ENCODE measurements at places on chromosomes 5 and 9.

- DNase-seq, result no peak
Measured at GRCh38 chr9:114369216-114370130, 18.3 kb downstream of the AKNA start.

GRCh38 chr9:75699625-75700251, 190.7 kb upstream of the PCSK5 start:
- DNase-seq, result no peak

DNA sequence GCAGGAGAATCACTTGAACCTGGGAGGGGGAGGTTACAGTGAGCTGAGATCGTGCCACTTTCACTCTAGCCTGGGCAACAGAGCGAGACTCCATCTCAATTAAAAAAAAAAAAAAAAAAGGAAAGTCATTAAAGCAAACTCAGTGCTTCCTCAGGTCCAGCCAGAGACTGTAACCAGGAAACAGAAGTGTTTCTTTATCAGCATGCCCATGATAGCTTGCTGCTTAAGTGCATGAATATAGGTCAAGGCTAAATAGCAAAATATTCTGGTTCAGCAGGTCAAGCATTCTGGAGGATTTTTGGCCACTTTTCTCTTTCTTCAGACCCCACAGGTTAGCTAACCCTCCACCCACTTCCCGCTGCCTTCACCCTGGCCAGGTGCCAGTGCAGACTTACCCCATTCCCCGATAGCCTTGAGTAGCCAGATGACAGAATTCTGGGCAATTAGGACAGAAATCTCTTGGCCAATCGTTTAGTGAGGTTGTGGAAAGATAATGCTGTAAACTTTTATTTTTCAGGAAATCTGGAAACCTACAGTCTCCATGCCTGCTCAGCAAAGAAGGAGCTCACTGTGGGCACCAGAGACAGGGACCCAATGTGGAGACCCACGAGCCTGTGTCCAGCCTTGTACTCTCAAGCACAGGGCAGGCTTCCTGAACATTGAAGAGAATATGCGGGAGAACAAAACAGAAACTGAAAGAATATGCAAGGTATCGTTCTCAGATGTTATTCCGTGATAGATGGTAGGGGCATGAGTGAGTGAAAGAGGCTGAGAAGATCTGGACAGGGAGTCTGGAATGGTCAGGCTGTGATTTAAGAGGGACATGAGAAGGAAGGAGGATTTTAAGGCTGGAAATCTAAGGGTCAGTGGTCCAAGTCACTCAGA, 4.2 kb upstream of the UGT3A2 start:
- no peak for DNase-seq

DNA sequence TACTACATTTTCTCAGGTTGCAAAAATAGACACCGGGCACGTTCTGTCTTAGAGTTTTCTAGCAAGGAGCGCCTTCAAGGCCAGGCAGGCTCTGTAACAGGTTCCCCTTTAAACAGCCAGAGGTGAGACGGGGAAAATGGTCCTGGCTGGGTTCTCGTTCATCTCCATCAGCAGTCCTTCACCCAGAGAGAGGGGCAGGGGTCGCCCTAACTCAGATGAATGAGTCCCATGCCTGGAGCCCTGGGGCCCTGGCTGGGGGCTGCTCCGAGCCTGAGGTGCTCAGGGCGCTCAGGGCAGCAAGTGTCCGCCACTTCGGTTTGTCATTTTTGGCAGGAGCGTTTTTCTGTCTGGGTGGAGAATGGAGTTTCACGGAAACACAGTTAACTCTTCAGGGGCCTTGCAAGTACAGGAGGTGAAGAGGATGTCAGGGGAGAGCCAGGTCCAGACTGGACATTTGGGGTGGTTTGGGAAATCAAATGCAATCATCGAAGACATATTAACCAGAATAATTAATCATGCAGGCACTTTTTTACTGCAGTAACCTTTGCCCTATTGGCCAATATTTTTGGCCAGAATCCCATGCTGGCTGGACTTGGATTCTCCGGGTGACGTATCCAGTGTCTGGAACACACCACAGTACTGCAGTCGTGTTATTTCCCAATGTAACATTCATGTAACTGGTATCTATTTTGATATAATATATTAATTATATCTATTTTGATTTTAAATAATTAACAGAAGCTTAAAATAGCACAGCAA, 2.9 kb downstream of the NTNG2 start:
- DNase-seq, result no peak

GRCh38 chr9:79134654-79135053, 437.1 kb upstream of the TLE4 start:
- DNase-seq, result no peak

DNA sequence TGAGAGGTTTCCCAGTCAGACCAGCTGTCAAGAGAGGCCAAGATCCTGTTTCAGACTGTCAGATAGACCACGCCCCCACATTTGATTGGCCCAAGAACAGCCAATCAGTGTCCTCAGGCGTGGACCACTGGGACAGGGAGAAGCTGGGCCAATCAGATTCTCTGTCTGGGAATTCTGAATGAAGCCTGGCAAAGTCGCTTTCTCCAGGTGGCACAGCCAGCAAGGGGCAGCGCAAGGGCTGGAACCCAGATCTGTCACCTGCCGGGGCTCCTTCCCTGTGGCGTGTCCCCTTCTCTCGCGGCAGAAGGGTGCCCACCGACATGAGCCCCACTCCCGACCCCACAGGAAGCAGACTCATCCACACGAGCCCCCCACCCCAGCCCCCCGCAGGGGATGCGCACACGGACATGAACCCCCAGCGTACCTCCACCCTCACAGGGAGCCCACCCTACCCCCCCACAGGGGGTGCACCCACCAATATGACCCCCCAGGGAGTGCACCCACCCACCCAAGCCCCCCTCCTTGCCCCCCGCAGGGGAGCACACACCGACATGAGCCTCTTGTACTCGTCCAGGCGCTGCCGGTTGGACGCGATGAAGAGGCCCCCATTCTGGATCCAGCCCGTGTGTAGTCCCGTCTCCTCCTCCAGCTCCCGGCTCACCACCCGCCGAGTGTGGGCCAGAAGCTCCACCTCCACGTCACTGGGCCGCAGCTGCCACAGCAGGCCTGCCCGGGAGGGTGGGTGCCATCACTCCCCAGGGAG, 6.1 kb downstream of the SARDH start:
- no peak for DNase-seq

DNA sequence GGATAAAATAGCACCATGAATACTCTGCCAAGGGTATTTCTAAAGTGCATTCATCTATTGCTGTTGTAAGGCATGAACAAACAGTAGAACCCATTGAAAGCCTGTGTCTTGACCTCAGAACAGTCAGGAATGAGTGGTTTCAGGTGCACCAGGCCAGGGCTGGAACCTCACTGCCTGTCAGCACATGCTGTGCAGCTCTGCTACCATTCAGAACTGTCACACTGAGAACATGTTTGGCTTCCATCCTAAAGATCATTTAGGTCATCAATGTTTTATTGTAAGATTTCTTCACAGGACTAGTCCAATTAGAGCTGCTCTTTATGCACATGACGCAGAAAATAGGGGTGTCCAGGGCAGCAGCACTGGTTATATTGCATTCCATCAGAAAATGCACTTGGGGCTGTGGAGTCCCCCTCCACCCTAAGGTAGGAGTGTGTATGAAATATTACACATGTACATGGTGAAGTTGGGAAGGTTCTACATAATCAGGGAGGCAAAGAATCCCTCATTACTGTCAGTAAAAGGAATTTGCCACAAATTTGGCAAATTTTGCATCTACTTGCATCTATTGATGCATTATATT, 408.0 kb downstream of the CTNND2 start:
- no peak for DNase-seq

DNA sequence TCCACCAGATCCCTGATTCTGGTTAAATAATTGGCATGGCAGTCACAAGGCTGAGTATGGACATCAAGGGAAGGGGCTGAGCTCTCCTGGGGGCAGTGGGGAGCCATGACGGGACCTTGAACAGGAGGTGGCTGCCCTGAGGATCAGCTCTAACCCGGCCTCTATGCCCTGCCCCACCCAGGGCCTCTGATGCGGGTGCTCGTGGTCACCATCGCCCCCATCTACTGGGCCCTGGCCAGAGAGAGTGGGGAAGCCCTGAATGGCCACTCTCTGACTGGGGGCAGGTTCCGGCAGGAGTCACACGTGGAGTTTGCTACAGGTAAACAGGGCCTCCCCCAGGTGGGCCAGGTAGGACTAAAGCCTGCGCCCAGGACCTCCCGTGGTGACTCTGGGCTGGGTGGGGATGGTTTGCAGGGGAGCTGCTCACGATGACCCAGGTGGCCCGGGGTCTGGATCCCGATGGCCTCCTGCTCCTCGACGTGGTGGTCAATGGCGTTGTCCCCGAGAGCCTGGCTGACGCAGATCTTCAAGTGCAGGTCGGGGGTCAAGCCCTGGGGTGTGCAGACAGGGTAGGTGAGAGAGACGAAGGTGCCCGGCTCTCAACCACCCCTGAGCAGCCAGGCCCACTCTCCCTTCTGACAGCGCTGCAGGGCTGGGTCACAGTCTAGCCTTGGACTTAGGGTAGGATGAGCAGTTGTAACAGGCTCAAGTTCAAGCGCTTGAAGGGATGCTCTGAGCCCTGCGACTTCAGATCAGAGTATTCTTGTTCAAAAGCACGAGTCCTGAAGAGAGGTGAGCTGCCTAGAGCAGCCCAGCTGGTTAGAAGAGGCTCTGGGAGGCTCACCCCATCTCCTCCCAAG, 19.9 kb upstream of the ASS1 start:
- no peak for DNase-seq

DNA sequence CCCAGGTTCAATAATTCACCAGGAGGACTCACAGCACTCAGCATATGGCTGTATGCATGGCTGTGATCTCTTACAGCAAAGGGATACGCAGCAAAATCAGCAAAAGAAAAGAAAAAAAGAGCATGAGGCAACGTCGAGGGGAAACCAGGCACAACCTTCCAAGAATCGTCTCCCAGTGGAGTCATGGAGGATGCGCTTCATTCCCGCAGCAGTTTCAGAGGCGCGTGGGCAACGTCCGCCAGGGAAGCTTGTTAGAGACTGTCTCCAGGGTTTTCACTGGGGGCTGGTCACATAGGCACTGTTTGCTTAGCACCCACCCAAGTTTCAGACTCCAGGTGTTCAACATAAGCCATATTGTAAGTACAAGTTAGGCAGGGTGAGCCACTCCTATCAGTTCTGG, 44.6 kb downstream of the NSG2 start:
- no peak for DNase-seq

- no peak for DNase-seq
Measured at GRCh38 chr9:96080364-96080763, 204.9 kb downstream of the ERCC6L2 start.

DNA sequence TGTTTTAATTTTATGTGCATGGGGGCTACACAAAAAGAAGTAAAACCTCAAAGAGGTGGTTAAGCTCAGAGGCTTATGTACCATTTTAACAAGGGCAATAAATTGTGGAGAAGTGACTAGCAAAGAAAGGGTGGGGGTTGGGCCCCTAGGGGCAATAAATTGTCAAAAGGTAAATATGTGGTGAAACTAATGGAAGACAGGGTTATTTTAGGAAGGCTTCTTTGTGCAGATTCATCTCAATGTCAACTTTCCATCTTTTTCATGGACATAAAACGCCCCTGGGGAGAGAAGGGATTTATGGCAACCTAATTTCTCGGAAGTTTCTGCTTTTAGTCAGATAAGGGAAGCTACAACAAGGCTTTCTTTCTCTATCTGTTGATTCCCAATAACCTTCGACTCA, 42.5 kb upstream of the GOLM1 start:
- no peak for DNase-seq

GRCh38 chr5:150024346-150024984, 23.9 kb downstream of the HMGXB3 start:
- no peak for DNase-seq

GRCh38 chr5:93883459-93883858, 142.1 kb upstream of the POU5F2 start:
- no peak for DNase-seq

- DNase-seq, result no peak
Measured at GRCh38 chr9:121734465-121734864, 83.0 kb downstream of the DAB2IP start.

DNA sequence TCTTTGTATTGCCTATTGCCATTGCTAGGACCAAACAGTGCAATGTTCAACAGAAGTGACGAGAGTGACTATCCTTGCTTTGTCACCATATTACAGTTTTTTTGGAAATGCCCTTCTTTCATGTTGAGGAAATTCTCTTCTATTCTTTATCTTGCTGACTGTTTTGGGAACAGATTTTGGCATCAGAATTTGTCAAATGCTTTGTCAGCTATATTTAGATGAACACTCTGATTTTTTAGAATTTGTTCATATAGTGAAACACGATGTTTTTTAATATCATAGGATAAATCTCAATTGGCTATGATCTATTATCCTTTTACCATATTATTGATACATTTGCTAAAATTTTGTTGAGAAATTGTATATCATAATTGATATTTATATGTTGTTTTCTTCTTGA, 31.4 kb downstream of the FBN2 start:
- no peak for DNase-seq

GRCh38 chr9:72313507-72313906, 51.5 kb downstream of the ZFAND5 start:
- DNase-seq, result no peak

DNA sequence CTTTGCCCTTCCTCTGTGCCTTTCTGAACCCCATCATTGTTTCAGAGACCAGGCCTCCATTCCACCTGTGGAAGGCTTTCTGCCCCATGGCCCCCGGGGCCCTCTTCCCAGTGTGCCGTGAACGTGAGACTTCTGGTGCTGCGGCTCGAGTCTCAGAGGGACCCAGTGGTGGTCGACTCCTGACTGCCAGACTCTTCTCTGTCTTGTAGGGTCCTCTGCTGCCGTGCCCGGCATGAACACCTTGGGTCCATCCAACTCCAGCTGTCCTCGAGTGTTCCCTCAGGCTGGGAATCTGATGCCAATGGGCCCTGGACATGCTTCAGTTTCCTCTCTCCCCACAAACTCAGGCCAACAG, 20.1 kb upstream of the LTC4S start:
- DNase-seq, result no peak

DNA sequence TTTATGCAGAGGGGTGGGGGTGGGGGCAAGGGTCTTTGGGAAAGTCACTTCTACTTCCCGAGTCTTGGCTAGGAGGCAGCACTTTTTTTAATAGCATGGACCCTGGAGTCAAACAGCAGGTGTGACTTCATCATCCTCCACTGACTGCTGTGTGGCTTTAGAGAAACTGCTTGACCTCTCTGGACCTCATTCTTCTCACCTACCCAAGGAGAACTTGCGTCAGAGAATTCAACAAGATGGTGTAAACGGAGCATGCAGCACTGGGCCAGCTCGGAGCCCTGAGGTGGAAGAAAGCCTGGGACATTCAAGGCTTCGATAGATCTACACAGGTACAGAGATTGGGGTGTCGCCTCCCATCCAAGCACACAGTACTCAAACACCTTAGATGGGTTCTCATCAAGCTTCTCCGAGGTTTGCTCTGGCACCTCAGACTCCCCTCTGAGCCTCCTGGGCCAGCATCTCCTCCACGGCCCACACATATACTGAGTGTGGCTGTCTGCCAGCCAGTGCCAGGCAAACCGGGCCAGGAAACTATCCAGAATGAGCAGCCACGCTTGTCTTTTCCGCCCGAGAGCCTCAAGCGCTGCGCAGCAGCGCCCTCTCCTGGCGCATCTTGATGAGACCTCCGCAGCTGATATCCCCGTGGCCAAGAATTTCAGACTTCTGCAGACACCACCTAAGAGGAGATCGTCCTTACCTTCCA, 4.6 kb upstream of the SLC25A48 start:
- no peak for DNase-seq

GRCh38 chr5:118981783-118982182, 6.6 kb downstream of the DTWD2 start:
- DNase-seq, result no peak

- DNase-seq, result no peak
Measured at GRCh38 chr5:17400724-17401469, 97.1 kb upstream of the TAF11L2 start.

- no peak for DNase-seq
Measured at GRCh38 chr9:75463871-75464270, 375.6 kb downstream of the OSTF1 start.

- DNase-seq, result no peak
Measured at GRCh38 chr9:14007190-14007769, 306.7 kb downstream of the NFIB start.

Measured in stimulated activated CD4-positive, alpha-beta T cell treated with anti-CD3 and anti-CD28 coated beads, Interleukin-12 subunit alpha, Interleukin-12 subunit beta, amount 100 ng/mL, for 4 hours (primary cell).